ENCODE measurements at places on chromosomes 3 and 15. TPM values are rescaled to one million over a fixed set of nuclear protein-coding genes. Genes with fewer than 3 reads are reported as not detected.

RFC4 gene
- total RNA-seq, result 19.3 TPM

AMT gene
- total RNA-seq, result 9.4 TPM

CCRL2 gene
- total RNA-seq, result 1.5 TPM

UBP1 gene
- 93.1 TPM for total RNA-seq

MAGI1 gene
- total RNA-seq, result not detected

KLHL6 gene
- 59.0 TPM for total RNA-seq

CPNE9 gene
- total RNA-seq, result not detected

LTF gene
- total RNA-seq, result not detected
